ENCODE measurements at places on chromosomes 6 and 20. TPM values are rescaled to one million over a fixed set of nuclear protein-coding genes. Genes with fewer than 3 reads are reported as not detected.

Gene SLC9A8
- total RNA-seq: 7.2 TPM

Gene BACH2
- 8.4 TPM for total RNA-seq

Gene AP5S1
- total RNA-seq: 12.5 TPM

Gene TRAPPC3L
- 0.16 TPM for total RNA-seq

Gene RIPOR2
- 11.2 TPM for total RNA-seq

Gene SRSF3
- 148 TPM for total RNA-seq

Gene ENPP4
- 18.1 TPM for total RNA-seq

Gene FOXC1
- total RNA-seq: 6.4 TPM

Gene EYA2
- 0.40 TPM for total RNA-seq

Gene SLC22A3
- total RNA-seq: 0.54 TPM

Gene MICB
- total RNA-seq: 1.9 TPM

Gene ZNF165
- 0.13 TPM for total RNA-seq

Gene NECAB3
- 77.0 TPM for total RNA-seq

Gene RIN2
- total RNA-seq: 63.9 TPM
